Activated CD4-positive, alpha-beta T cell treated with anti-CD3 and anti-CD28 coated beads, Interleukin-2, amount 50 U/mL, for 16 hours (primary cell): ENCODE measurements at places on chromosomes 5 and 9.

DNA sequence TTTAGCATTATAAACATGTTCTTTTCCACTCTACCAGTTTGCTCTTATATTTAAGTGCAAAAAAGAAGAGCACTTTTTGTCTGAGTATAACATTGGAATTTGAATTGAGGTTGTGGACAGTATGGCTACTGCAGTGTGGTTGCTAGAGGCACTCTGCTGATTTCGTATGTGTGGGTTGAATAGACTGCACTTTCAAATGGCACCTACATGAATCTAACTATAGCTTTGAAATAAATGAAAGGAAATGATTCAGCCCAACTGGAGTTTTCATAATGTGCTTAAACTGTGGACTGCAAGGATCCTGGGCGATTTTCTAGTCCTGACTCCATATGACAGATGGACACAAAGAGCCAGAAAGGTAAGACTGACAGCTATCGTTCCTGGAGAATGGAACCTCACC lies 657.6 kb upstream of the RIOK2 start:
- no peak for DNase-seq

- DNase-seq, result peak; percentile 28
Measured at GRCh38 chr5:45038366-45038987, 229.7 kb downstream of the MRPS30 start.

DNA sequence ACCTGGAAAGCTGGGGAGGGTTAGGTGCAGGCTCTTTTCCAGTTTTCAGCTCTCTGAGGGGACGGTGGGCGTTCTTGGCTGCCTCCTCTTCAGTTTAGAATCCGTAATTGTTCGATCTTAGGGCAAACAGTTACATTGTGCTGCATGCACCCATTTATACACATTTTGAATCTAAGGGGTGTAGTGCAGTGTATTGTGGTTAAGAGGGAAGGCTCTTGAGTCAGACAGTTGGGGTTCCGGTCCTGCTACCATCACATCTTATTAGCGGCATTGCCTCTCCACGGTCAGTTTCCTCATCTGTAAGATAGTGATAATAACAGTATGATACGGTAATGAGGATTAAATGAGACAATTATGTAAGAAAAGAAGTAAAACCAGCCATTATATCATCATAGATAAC lies 625 bp downstream of the EXOSC2 start:
- peak; percentile 46 for DNase-seq

GRCh38 chr5:39569857-39570256 lies 145.1 kb upstream of the DAB2 start:
- no peak for DNase-seq

- no peak for DNase-seq
Measured at GRCh38 chr9:114313186-114313585, 9.7 kb upstream of the ORM1 start.

DNA sequence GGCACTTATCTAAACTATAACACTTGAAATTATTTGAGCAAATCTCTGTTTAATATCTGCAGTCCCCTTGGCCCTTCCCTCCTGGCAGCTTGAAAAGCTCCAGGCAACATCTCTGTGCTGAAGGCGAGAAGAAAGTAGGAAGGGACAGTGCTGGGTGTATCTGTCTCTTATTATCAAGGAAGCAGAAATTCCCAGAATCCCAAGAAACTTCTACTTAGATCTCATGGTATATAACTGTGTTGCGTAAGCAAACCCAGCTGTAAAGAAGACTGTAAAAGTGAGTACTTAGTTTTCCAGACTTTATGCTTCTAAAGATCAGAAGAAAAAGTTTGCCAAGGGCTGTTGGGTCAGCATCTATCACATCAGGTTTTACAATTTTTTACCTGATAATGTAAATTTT lies 1869.8 kb downstream of the MAT2B start:
- DNase-seq, result no peak

DNA sequence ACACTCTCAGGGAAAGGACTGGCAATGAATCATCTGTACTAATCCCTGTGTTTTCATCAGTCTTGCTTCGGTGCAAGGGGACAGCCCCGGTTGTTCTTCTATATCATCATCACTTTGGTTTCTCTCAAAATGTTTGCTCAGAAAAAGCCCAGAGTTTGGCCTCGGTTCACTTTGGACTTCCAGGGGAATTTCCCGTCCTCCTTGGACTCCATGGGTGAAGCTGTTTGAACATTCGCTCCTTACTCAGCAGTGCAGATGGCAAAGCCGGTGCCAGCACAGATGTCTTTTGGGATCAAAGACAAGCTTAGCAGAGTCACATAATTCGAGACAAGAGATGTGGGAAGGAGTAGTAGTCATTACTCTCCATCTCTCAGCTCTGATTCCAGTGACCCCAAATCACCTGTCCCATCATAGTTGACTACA lies 69.8 kb upstream of the TNFSF8 start:
- peak; percentile 32 for DNase-seq

GRCh38 chr9:137021979-137022661 lies 5.9 kb downstream of the ABCA2 start:
- DNase-seq, result peak; percentile 86

DNA sequence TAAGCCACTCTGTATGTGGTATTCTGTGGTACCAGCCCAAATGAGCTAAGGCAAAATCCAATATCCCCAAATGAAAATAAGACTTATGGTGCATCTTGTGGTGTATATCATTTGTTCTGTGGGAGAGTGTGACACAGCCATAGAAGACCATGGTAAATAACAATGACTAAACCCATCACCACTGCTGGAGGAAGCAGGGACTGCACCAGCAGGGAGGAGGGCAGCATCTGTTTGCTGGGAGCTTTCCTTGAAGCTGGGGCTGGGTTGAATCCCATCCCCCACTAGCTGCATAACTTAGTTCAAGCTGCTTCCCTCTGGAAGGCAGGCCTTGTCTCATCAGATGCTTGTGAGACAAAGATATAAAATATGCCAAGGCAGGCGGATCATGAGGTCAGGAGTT lies 14.2 kb downstream of the GADD45G start:
- no peak for DNase-seq

DNA sequence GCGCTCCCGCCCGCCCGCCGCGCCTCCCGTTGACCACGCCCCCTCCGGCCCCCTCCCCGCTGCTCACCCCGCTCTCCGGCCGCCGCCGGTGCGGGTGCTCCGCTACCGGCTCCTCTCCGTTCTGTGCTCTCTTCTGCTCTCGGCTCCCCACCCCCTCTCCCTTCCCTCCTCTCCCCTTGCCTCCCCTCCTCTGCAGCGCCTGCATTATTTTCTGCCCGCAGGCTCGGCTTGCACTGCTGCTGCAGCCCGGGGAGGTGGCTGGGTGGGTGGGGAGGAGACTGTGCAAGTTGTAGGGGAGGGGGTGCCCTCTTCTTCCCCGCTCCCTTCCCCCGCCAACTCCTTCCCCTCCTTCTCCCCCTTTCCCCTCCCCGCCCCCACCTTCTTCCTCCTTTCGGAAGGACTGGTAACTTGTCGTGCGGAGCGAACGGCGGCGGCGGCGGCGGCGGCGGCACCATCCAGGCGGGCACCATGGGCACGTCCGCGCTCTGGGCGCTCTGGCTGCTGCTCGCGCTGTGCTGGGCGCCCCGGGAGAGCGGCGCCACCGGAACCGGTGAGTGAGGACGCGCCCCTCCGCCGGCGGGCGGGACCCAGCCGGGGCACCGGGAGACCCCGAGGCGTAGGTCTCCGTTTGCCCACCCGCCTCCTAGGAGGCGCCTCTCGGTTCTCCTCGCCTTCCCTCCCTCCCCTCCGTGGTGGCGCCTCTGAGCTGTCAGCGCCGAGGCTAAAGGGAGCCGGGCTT lies at the start of gene VLDLR:
VLDLR (plus strand) TSS at position 66 of the 739 bp plus-strand sequence; CDS start at position 469, 403 bp downstream.
- peak; percentile 20 for DNase-seq

DNA sequence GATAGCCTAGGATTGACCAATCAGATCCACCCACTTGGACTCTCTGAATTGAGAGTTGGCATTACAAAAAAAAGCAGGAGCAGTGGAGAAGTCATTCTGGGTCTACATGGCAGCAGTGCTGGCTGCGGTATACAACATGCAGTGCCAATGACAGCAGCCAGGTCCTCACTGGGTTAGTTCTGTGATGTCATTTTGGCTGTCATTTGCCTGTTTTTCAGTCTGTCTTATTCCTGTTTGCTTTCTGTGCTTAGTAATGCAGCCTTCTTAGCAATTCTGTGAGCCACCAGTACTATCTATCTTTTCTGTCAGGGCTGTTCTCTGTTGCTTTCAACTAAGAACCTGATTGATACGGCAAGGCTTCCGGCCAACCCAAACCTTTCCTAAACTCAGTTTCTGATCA lies 471.8 kb downstream of the BNC2 start:
- no peak for DNase-seq

DNA sequence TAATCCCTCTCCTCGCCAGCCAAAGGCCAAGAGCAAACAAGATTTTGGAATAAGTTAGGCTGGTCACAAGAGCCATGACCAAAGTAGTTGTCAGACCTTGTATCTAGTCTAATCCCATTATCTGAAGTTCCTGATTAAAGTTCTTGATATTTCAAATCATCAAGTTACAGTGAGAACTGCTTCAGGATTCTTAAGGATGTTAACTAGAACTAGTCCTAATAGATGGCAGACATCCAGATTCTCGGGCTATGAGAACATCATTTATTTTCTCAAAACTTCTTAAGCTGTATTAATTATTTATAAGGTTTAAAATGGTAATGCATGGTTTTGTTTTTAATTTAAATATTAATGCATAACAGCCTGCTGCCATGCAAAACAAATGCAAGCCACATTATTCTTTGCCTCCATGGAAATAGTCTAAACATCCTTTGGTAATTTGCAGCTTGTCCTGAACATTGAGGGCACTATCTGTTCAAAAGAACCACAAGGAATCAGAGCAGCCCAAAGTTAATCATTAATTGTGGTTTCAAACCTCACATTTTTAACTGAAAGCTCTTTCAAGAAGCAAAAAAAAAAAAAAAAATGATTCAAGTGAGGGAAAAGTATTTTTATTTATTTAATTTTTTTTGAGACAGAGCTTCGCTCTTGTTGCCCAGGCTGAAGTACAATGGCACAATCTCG lies 95.1 kb downstream of the TTC39B start:
- DNase-seq, result no peak

DNA sequence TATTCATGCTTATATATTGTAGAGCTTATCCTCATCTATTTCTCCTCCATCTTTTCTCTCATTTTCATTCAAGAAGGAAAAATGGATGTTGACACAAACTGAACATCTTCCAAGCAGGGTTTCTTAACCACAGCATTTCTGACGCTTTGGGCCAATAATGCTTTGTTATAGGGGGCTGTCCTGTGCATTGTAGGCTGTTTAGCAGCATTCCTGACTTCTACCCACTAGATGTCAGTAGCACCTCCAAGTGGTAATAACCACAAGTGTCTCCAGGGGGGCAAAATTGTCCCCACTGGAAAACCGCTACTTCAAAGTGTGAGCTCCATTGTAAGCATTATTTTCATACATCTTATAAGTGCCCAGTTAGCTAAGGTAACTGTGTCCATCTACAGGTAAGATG lies 2.6 kb upstream of the TXNDC8 start:
- DNase-seq, result no peak

DNA sequence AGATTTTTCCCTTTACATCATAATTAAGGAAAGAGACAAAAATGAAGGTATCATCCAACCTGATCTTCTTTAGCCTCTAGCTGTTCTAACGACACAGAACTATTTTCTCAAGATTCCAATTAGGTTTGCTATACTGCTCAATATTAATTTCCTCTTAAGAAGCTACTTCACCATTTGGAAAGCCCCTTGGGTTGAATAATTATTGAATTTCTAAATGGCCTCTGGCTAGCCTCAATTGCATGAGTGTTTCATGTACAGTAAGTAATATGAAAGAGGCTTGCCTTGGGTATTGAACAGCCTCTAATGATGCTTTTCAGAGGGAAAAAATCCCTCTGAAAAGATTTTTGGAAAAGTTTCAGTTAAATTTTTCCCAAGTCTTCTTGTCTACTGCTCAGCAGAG lies 3.7 kb upstream of the MOB3B start:
- no peak for DNase-seq

- peak; percentile 13 for DNase-seq
Measured at GRCh38 chr5:134510970-134511795, 14.3 kb upstream of the JADE2 start.

DNA sequence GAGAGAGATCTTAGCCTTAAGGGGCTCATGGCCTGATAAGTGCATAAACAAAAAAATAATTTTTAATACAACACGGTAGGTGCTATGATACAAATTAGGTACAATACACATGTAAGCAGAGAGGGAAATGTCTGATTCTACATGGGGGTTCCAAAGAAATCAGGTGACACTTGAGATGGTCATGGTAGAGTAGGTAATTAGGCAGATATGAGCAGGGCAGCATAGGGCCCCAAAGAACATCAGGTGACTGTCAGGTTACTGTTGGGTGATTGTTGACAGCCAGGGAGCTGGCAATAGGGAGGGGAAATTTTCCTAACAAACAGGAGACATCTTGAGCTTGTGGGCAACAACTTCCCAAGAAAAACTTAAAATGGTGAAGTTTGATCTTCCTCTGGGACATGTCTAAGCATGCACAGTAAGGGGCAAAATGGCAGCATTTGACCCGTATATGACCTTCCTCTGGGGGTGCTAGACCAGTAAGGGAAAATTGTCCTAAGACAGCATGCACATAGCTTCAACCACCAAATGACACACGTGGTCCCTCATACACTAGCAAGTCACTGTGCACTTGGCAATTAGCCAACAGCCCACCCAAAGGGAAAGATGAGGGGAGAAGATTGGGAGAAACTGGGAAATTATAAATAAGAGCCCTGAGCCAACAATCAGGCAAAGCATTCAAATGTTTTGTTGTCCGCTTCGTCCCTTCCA lies 37.3 kb upstream of the TENT4A start:
- no peak for DNase-seq

DNA sequence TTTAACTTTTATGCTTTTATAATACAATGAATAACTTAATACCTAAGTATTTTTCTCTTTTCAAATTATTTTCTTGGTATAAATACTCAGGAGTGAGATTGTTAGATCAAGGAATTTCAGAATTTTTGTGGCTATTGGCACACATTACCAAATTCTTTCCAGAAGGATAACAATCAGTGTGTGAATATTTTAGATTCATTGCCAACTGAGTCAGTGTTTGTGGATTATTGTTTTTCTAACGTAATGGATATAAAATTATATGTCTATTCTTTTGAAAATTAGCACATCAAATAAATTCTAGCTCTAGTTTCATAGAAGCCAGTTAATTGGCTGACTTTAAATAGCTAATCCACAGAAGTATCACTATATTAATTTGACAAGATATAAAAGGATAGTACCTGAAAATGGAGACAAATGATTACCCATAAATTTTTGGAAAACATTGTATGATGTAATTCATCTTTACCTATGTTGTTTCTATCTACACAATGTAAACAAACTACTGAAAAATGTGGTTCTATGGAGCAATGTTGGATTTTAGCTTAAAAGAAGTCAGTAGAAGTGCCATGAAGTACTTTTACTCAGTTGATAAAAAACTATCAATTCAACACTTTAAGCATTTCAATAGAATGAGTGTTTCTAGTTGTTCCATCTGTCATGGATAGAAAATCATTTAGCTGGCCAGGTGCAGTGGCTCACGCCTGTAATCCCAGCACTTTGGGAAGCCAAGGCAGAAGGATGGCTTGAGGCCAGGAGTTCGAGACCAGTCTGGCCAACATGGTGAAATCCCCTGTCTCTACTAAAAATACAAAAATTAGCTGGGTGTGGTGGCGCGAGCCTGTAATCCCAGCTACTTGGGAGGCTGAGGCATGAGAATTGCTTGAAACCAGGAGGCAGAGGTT lies 185.1 kb downstream of the ADAMTSL1 start:
- DNase-seq, result no peak

GRCh38 chr9:76166526-76166925 lies 227.7 kb downstream of the RFK start:
- no peak for DNase-seq

- no peak for DNase-seq
Measured at GRCh38 chr5:73899916-73900315, 273.9 kb downstream of the ARHGEF28 start.

- no peak for DNase-seq
Measured at GRCh38 chr9:121510766-121511550, 11.3 kb upstream of the GGTA1 start.

- DNase-seq, result peak; percentile 86
Measured at GRCh38 chr9:115013998-115014397, 83.6 kb upstream of the TNFSF8 start.
